ENCODE measurements at places on chromosomes 3 and 15.
A peak's percentile ranks its signal among the peaks of the same experiment; 100 is the strongest.

DNA sequence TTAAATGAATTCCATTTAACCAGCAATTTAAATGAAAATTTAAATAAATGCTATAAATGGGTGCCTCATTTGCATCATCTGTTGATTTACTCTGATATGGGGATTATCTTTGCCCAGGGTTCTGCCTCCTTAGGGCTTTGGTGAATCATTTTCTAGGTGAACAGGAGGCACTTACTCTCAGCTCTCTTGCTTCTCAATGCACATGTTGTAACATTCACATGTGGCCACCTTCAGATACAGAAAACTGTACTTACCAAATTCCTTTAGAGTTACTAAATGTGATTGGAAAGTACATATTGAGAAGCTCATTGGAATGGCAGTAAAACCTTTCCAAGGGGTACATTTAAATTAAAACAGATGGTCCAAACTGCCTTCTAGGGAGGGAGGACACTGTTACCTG, 20.8 kb downstream of the GADL1 start:
- DNase-seq, result peak; percentile 5

DNA sequence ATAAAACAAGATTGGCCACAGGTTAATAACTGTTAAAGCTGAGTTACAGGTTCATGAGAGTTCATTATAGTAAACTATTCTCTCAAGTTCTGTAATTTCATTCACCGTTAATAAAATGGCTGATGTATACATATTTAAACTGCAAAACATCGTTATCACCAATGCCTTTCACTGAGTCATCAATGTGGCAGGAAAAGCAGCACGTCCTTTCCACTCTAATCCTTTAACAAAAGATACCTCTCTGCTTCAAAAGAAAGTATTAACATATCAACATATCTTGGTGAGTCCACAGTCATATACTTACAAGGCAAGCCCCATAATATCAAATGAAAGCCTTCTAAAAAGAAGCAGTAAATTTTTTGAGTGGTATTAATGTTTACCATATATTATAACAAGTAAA, 54.5 kb downstream of the UACA start:
- DNase-seq, result no peak

DNA sequence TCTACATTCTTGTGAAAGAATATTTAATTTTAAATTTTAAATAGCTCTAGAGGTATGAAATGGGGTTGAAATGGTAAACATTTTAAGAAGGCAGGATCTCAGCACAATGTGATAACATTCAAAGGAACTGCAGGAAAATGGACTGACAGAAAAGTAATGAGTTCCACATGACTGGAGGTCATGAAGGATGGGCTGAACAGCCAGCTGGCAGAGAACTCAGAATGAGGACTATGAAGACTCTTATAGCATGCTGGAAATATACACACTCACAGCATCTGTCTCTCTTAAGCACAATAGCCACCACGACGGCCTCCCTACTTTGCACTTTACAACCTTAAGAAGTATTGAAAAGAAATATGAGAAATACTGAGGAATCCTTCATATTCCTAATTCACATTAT, 94.7 kb downstream of the TNIK start:
- no peak for DNase-seq

- DNase-seq, result peak; percentile 17
Measured at GRCh38 chr15:50576166-50576565, 29.7 kb upstream of the USP50 start.

DNA sequence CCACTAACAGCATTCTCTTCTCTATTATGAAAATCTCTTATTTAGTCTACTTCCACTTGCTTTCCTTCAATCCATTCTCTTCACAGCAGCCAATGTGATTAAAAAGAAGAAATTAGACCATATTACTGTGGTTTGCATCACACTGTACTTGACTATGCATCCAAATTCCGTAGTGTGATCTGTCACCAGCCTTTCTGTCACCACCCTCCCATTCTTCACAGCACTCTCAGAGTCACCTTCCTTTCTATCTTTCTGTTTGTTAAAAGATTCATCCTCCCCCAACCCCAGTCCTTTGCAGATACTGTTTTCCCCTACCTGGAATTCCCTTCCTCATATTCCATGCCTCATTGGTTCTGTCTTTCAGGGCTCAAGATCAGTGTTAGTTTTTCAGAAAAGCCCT, 55.0 kb upstream of the ABHD10 start:
- DNase-seq, result no peak

DNA sequence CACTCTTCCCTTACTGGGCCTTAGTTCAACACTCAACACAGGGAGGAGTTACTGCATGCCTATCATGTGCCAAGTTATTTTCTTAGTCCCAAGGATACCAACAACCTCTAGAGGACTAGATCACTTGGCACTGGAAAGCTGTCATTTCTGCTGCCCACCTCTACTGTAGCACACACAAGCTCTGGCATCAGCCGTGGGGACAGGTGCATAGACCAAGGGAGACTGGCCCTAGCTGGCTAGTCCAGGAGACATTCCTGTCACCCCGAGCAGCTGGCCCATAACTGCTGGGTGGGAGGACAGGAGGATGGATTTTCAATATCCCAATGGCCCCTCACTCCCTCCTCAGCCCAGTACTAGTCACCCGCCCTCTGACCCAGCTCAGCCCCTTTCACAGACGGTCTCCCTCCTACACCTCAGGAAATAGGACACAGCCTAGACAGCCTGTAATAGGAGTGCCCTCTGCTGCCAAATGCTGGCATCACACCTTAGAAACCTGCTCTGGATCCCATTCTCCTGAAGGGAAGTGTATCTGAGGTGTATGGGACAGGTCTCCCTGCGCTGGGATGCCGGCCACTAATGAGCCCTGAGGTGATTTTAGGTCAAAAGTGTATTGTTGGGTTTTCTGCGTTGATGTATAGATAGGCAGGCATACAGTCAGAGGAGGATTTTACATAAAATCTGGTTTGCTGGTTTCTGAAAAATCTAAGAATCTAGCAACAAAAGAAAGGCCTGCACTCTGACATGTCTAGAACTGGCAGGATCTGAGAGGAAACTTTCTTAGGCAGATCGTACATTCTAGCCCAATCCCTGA, 3.4 kb upstream of the DZIP1L start:
- peak; percentile 65 for DNase-seq

GRCh38 chr15:68489421-68489820, 57.5 kb upstream of the ITGA11 start:
- no peak for DNase-seq

DNA sequence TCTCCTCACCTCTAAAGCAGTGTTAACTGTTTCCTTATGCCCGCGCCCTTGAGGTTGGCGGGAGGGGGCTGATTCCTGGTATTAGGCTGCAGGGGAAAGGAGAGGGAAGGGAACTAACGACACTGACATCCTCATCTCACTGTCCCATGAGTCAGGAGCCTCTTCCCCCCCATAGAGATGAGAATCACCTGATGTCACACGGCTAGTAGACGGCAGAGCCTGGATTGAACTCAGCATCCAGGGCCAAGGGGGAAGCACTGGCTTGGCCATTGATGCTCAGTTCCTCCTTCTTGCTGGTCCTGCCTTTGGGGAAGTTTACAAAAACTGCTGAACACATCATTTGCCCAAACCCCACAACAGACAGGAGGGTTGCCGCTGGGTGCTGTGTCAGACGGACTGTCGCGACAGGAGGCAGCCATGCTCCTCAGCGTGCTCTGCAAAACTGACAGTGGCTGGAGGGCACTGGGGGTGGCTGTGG, 38.5 kb downstream of the IDH2 start:
- no peak for DNase-seq

GRCh38 chr15:47360305-47360704, 357.0 kb upstream of the SEMA6D start:
- no peak for DNase-seq

DNA sequence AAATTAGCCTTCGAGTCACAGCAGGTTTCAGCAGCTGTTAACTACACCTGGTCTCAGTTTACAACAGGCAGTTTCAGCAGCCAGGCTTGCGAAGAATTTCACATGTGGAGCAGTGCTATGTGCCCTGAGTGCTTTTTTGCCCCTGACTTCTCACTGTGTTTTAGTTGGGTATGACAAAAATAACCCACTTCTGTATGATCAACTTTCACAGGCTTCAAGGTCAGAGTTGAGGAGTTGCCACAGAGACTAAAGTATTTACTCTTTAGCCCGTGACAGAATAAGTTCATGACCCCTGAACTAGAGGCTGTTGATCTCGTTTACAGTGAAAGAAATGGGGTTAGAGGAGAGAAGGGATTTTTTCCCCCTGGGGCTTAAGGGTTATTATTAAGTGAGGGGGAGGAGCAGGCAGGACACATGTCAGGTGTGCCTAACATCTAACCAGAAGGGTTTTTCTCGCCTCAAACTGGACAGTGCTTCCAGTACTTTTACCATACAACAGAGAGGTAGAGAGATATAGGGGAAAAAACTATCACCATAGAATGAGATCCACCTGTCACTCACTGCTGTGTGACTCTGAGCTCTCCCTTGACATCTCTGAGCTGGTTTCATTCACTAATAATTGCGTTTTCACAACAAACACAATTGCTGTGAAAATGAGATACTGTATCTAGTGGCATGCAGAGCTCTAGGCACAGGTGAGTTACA, 14.0 kb upstream of the TOPBP1 start:
- DNase-seq, result no peak

DNA sequence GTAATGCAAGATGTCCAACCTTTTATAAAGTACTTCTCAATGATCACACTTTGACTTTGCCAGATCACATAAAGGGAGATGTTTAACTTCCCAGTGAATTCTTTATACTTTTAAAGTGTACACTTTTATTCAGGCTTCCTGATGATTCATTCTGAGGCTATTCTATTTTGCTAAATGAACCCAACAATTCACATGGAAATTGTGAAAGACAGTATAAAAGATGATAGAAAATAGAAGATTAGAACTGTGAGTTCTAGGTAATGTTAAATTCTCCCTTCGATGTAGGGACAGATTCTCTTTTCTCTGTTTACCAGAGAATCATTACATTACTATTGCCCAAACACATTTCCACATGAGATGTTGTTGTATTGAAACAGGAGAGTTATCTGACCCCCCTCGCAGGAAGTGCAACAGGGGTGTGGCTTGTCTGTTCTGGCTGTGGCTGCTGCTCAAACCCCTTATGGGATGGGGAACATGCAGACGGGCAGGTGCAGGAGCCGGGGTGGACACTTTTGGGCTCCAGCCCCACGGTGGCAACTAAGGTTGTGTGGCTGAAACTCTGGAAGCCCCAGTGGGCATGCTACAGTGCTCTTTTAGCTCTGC, 131.3 kb upstream of the LRTM1 start:
- DNase-seq, result peak; percentile 32

DNA sequence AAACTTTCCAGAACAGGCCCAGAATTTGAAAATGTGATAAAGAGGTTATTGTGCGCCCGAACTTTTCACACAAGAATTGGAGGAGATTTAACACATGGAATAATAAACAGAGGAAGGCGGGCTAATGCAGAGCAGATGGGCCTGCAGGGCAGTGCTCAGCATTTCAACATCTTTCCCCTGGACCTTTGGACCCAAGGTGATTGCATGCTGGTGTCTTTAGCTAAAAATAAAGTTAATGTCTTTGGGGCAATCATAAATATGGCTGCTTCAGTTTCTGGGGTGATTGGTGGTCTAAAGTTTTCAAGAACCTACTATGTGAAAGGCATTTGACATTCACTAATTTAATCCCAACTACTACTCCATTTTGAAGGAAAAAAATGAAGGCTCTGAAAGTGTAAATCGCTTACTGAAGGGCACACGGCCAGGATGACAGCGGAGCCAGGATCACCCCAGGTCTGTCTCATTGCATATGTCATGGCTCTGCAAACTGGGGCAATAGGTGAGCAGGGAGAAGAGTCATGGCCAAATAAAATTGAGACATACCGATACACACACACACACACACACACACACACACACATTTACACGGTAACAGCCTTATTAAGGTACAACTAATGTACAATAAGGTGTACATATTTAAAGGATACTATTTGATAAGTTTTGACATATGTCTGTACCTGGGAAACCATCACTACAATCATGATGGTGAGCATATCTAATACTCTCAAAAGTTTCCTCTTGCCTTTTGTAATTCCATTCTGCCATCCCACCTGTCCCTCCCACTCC, 243.1 kb upstream of the LRRFIP2 start:
- no peak for DNase-seq

- no peak for DNase-seq
Measured at GRCh38 chr15:91927585-91927984, 74.1 kb downstream of the SLCO3A1 start.

- no peak for DNase-seq
Measured at GRCh38 chr3:177147790-177148189, 49.5 kb downstream of the TBL1XR1 start.

DNA sequence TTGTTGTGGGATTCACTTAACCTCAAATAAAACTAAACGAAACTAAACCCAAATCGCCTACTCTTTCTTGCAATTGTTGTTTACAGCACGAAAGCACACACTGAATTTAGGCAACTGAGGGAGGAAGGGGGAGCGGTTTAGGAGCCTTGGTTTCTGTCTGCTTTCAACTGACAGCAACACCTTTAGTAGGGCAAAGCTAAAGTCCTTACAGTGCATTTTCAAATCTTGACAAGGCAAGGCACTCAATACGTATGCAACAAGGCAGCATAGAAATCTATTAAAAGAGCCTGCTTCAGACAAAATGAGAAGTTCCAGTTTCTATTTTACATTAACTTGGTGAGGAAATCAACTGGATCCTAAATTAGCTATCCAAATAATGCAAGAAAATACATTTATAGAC, 174.6 kb downstream of the CHST2 start:
- no peak for DNase-seq

- peak; percentile 39 for DNase-seq
Measured at GRCh38 chr3:106018102-106018501, 149.3 kb upstream of the CBLB start.

- no peak for DNase-seq
Measured at GRCh38 chr15:72220687-72221086, 10.3 kb downstream of the PKM start.

GRCh38 chr15:80246425-80246894, 5.6 kb downstream of the CTXND1 start:
- DNase-seq, result no peak

DNA sequence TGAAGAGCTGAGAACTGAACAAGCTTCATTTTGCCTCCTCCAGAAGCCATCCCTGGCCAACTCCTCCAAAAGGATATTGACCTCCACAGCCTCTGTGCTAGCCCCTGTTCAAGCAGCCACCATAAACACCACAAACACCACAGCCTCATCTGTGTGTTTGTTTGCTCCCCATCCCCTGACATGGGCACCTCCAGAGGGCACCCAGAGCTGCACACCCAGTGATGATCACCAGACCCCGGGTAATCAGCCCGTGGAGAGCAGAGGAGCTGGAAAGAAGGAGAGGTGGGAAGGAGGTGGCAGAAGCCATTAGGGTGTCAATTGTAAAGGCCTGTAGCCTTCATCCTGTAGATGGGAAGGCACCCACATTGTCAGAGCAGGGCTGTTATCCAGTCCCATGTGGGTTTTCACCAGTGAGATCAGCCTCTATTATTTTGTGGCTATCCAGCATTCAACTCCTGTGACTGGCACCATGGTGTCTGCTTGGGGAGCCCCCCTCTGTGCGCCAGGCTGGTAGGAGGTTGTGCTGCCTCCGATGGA, 6.8 kb upstream of the WNT7A start:
- no peak for DNase-seq

- no peak for DNase-seq
Measured at GRCh38 chr15:27514526-27514925, 543.5 kb downstream of the GABRG3 start.

GRCh38 chr15:94602754-94603470, 371.6 kb downstream of the MCTP2 start:
- no peak for DNase-seq

Measured in iris pigment epithelial cell (primary cell).